ENCODE measurements at places on chromosomes 5 and 9. TPM values are rescaled to one million over a fixed set of nuclear protein-coding genes. Genes with fewer than 3 reads are reported as not detected.

The TXN gene
- 851 TPM for total RNA-seq

The RELL2 gene
- 6.9 TPM for total RNA-seq

DNA sequence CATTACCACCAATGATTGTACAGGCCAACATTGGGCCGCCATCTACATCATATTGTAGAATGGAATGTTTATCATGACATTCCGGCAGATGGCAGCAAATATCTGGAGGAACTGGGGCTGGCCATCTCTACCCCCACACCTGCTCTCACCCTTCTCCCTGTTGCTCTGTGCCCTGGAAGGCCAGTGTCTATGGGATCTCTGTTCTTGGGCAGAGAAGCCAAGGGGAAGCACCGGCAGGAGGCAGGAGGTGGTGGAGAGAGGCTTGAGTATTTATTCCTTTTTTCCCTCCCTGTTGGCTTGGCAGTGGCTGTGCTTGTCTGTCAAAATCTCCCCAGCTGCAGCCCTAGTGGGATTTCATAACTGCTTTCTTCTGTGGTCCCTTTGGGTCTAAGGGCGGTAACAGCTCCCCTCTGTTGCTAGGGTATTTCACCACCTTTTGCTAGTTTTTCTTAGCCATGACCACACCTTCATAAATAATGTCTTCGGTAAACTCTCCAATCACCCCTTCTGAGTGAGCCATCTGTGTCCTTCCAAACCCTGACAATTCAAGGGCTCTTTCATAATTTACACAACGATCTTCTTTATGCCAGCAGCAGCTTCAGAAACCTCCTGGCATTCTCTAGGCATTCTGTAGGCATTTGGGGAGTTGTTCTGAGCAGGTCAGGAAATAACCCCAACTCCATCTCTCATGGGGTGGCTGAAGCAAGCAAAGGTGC lies 225.8 kb downstream of the MELK start:
- DNase-seq = no peak

GRCh38 chr9:90017679-90018078 lies 412.9 kb downstream of the GADD45G start:
- DNase-seq = no peak

DNA sequence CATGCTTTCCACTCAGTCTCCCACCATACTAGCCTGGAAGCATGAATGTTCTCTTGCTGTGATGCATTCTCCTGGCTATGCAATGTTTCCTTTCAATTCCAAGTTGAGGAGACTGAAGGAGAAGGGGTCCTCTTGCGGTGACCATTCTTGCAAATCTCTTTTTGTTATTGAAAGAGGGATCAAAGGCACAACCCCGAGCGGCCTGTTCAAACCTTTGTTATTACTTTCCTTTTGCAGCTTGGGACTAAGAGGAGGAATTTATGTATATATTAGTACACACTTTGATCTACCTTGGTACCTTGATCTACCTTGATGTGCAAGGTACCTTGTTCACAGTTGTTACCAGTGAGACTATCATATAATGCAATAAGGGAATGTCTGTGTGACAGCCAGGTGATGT lies 147.3 kb downstream of the KCTD16 start:
- no peak for DNase-seq

- no peak for DNase-seq
Observed at GRCh38 chr5:43582082-43583005, 20.6 kb upstream of the NNT start.
